GM12878 (cell line): ENCODE measurements at places on chromosomes 7 and 10.

DNA sequence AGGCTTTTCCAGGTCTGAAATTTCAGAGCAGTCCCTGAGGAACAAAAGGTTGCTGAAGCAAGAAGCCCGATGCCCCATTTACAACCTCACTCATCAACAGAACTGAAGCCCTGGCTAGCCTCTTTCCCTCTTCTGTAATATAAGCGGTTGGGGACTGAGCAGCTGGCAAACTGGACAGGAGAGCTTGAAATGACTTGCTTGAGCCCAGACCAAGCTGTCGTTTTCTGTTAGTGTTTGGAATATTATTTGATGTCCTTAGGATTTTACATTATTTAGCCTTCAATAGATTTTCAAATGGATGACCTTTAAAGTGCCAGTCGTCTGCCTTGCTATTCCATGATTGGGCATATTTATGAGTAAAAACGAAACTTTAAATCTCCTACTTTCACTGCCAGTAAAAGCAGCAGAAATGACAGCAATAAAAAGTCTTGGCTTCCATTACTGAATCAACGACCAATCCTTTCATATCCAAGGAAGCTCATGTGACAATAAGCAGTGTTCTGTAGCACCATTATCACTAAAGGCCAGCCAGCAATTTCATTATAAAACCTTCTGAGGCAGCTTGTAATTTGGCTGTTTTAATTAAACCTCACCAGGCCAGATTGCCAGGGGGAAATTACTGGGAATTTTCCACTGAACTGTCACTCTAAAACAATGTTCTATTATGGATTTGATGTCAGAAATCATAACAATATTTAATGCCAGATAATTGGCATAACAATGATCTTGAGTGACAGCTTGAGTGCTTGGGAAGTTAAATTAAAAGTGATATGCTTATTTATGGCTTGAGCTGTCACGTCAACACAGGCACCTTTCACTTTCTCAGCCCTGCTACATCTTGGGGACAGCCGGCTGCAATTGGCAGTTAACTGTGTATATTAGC lies 85.9 kb downstream of the LSMEM1 start:
- no peak for DNase-seq

- DNase-seq, result peak; percentile 67
Measured at GRCh38 chr7:126659124-126659523, 593.6 kb downstream of the GRM8 start.

- no peak for DNase-seq
Measured at GRCh38 chr10:26841733-26842317, 18.9 kb downstream of the ABI1 start.

GRCh38 chr7:80307227-80307856 lies 172.7 kb downstream of the GNAI1 start:
- no peak for DNase-seq

GRCh38 chr10:69742356-69742695 lies 59.4 kb upstream of the COL13A1 start:
- no peak for DNase-seq

- no peak for DNase-seq
Measured at GRCh38 chr7:55361560-55361959, 3.6 kb upstream of the LANCL2 start.

- DNase-seq, result no peak
Measured at GRCh38 chr10:7243139-7243538, 167.7 kb downstream of the SFMBT2 start.

- peak; percentile 12 for DNase-seq
Measured at GRCh38 chr10:90732581-90732980, 125.3 kb downstream of the HTR7 start.

- DNase-seq, result no peak
Measured at GRCh38 chr10:84108797-84109196, 30.5 kb upstream of the GHITM start.

GRCh38 chr10:112842832-112843360 lies 107.2 kb upstream of the TCF7L2 start:
- peak; percentile 25 for DNase-seq

GRCh38 chr7:437329-438251 lies 82.1 kb downstream of the PDGFA start:
- DNase-seq, result no peak

- DNase-seq, result no peak
Measured at GRCh38 chr7:299169-299568, 9.2 kb downstream of the FOXL3 start.

GRCh38 chr10:110349831-110350230 lies 45.1 kb upstream of the SMNDC1 start:
- DNase-seq, result no peak
